GM04504 (cell line): ENCODE measurements at places on chromosomes 1 and 21.

DNA sequence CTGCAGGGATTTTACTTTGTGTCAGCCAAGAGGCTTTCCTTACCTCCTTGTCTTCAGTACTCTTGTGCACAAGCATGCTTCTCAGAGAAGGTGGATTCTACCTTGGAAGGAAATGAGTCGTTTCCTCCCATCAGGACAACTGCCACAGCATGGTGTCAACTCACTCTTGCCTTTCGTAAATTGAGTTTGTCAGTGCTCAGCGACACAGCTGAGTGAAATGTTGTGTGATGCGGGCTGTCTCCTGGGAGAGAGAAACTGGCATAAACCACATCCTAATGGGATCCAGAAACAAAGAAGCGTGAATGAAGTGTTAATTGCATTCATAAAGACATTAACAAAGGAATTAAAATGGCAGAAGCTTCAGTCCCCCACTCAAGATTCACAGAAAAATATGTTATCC lies 51.5 kb upstream of the SLC22A15 start:
- no peak for DNase-seq

DNA sequence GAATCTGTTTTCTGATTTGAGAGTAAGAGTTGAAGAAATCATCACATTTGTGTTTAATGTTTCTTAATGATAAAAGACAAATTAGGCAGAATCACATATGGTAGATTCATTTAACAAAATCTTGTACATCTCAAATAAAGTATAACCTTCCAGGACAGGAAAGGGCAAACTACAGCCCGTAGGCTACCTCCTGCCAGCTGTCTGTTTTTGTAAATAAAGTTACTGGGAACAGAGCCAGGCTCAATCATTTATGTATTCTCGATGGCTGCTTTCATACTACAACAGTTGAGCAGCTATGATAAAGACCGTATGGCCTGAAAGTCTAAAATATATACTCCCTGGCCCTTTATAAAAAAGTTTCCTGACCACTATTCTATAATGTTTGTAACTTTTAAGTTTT lies 204.1 kb downstream of the COL24A1 start:
- no peak for DNase-seq

GRCh38 chr1:34924759-34925555 lies 4.5 kb downstream of the DLGAP3 start:
- peak; percentile 26 for DNase-seq

- DNase-seq, result no peak
Observed at GRCh38 chr1:1047407-1047806, 26.7 kb downstream of the RNF223 start.
